ENCODE measurements at places on chromosomes 2 and 18.

DNA sequence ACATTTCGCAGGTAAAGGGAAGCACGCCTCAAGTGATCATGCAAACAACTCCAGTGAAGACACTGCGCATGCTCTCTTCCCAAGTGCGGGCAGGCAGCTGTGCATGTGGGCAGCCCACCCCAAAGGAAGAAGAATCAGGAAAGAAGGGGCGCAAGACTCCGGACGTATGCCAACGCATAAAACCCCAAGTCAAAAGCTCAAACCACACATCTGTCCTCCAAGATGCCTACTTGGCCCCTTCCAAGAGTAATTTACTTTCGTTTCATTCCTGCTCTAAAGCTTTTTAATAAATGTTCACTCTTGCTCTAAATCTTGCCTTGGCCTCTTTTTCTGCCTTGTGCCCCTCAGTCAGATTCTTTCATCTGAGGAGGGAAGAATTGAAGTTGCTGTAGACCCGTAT is 254.9 kb downstream of the PIEZO2 start:
- DNase-seq, result no peak

- DNase-seq, result no peak
Measured at GRCh38 chr2:120660771-120661459, 74.8 kb upstream of the GLI2 start.

GRCh38 chr2:239259173-239259572 is 141.6 kb downstream of the HDAC4 start:
- DNase-seq, result no peak

DNA sequence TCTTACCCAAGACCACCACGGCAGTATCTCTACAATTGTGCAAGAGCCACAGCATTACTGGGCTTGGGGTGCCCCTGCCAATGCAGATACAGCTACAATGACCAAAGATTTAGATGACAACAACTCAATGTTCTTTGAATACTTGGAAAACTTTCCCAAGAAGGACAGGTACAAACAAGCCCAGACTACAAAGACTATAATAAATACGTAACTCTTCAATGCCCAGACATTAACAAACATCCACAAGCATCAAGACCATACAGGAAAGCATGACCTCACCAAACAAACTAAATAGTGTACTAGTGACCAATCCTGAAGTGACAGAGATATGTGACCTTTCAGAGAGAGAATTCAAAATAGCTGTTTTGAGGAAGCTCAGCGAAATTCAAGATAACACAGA is 62.8 kb downstream of the ICA1L start:
- DNase-seq, result no peak

DNA sequence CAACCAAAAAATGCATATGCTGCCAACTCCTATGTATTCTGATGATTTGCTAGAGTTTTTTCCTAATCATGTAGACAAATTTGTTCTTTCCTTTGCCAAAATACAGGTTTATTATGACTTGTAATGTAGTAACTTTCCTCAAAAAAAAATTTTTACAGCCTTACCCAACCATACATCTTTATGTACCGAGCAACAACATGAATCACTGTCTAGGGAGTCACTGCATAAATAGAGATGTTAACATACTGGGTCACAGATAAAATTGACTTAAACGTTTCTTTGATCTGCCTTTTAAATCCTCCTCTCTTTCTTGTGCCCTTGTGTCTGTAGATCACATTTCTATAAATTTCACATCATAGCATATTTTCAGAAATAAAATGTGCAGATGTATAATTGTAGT is 143.6 kb downstream of the MBD2 start:
- no peak for DNase-seq

GRCh38 chr2:28619213-28620196 is 123.6 kb downstream of the PLB1 start:
- no peak for DNase-seq

DNA sequence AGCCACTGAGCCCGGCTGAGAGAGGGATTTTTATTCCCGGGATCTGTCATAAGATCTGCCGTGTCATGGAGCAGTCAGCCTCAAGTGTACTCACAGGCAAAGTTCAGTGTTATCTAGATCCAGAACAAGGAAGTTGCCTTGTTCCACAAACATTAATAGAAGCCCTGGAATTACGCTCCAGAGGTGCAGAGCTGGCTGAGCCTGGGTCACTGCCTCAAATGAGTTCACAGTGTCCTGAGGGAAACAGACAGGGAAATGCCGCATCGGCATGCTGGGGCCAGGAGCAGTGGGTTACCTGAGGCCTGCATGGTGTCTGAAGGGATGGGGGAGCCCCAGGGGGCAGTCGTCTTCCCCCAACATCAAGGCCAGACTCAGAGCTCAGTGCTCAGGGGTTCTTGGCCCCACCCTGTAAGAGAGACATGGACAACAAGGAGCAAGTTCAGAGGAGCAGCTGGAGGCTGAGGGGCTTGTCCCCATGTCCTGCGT is 42.7 kb upstream of the ODC1 start:
- DNase-seq, result no peak

GRCh38 chr2:240663546-240664190 is 19.0 kb downstream of the AQP12B start:
- DNase-seq, result no peak

- no peak for DNase-seq
Measured at GRCh38 chr2:160493227-160494028, at the start of gene RBMS1. RBMS1 (minus strand) TSS chr2:160493807; CDS start chr2:160493363, 444 bp downstream.

DNA sequence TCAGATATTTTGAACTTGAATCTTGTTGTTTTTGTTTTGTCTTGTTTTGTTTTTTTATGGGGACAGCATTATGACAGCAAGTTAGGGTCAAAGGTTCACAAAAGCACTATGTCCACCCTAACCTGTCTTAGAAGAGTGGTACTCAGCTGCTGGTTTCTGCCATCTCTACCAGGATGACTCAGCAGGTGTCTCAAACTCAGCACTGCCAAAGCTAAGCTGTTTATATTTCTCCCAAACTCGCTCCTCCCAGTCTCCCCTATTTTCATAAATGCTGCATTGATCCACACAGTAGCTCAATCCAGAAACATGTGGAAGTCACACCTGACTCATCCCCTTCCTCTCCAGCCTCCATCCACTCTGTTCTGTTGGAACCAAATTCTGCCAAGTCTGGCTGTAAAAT is 134.9 kb downstream of the ZBTB7C start:
- DNase-seq, result no peak

- DNase-seq, result no peak
Measured at GRCh38 chr2:30149976-30150375, 3.2 kb downstream of the YPEL5 start.

DNA sequence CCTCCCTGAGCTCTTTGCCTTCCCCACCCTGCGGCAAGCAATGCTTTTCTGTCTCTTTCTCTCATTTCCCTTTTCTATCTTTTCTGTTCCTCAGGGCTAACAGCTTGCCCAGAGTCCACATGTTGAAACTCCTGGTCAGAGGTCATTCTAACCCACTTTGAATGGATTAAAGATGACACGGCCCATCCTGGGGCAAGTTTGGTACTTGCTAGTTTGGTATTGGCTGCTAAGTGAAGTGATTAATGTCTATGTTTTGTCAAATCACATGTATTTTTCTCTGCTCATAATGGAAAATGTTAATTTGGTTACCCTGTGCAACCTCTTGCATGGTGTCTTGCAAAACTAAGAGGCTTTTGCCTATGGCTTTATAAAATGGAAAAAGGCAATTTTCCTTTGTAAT is 960.2 kb downstream of the CNTNAP5 start:
- no peak for DNase-seq

DNA sequence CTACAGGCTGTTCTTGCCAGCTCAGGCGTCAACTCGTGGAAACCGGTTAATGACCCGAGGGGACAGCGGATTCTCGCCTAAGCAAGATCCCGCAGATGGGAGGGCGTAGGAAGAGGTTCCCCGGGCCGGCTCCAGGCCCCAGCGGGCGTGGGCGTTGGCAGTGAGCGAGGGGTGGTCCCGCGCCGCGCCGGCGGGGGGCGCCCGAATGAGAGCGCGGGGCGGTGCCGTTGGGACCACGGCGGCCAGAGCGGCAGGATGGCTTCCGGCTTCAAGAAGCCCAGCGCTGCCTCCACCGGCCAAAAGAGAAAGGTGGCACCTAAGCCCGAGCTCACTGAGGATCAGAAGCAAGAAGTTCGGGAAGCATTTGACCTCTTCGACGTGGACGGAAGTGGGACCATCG is at the start of gene CETN1:
Gene CETN1 (plus strand): TSS at position 227 of the 400 bp plus-strand sequence. CDS start 29 bp downstream, at position 256.
- DNase-seq, result no peak

DNA sequence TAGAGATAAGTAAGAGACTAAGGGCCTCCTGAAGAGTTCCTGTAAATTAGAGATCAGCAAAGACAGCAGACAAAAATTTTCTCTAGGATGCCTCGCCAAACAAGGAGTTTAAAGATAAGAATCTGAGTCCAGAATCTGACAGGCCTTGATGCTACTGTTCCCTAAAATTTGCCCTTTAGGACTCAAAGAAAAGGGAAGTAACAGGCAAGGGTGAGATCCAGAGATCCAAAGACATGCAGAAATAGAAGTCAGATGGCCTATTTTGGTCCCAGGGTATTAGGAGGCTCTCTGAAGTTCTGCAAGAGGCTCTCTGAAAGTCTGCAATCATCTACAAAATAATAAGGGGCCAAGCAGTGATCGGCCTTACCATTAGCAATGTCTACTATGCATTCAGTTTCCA is 33.0 kb downstream of the GALNT5 start:
- no peak for DNase-seq

DNA sequence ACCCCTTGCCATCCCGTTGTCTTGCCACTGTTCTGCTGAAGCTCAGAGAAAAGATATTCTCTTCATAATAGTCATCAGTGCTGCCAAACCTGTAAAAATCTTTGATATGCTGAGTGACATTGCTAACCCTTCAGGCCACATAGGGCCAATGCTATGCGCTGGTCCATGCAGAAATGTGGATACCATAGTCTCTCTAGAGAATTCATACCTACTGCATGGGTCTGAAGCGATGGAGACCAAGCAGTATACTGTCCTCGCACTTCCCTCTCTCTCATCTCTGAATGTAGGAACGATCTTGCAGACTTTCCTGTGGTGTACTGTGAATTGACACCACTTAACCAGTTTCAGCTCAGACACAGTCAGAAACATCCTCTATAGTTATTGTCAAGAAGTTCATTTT is 17.9 kb upstream of the ANKRD44 start:
- no peak for DNase-seq

DNA sequence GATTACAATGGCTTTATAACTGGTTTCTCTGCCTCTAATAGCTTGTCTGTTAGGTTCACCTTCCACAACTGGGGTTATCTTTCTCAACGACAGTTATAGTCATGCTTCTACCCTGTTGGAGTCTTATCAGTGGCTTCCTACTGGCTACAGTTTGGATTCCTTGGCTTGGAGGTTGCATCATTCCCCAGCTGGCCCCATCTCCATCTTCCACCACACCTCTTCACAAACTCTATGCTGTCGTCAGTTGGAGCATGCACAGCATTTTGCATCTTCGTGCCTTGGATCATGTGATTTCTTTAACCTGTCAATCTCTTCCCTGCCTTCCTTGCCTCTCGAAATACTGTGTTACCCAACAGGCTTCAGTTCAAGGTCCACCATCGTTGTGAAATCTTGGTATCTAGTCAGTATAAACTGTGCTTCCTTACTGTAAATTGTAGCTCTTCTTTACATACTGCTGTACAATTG is 316.3 kb upstream of the CXCR4 start:
- no peak for DNase-seq

GRCh38 chr2:62775367-62775668 is 69.8 kb downstream of the EHBP1 start:
- no peak for DNase-seq

DNA sequence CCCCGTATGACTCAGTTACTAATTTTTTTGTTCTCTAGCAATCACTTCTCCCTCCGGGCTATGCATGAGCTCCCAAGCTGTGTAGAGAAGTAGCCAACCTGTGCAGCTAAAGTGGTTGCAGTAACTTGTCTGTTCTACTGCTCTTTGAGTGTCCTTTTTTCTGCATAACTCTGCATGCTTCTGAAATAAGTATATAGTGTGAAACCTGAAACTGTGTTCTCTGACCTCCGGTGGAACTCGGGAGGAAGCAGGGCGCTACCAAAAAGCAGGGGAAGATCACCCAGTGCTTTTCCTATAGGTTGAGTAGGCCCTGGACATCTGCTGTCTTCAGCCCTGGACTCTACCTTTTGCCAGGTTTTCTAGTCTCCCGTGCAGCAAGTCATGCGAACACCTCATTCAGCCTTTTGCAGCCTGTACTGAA is 47.8 kb downstream of the PHLPP1 start:
- no peak for DNase-seq

- DNase-seq, result no peak
Measured at GRCh38 chr2:8133363-8133762, 548.5 kb upstream of the ID2 start.

DNA sequence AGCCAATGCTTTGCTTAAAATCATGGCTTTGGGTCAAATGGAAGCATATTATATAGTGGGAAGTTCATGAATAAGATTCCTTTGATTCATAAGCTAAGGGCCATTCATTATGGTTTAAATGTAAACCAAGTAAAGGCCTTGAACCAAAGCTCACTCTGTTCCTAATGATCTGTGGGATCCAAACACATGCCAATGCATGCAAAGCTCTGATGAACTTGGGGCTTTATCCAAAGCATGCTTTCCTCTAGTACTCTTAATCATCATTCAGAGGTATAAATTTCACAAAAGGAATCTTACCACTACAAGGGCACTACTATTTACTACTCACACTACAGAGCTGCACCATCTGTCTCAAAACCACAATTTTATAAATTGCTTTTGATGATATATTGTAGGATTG is 102.8 kb upstream of the RBMS1 start:
- no peak for DNase-seq

- DNase-seq, result no peak
Measured at GRCh38 chr18:70463085-70463484, 174.2 kb downstream of the SOCS6 start.

DNA sequence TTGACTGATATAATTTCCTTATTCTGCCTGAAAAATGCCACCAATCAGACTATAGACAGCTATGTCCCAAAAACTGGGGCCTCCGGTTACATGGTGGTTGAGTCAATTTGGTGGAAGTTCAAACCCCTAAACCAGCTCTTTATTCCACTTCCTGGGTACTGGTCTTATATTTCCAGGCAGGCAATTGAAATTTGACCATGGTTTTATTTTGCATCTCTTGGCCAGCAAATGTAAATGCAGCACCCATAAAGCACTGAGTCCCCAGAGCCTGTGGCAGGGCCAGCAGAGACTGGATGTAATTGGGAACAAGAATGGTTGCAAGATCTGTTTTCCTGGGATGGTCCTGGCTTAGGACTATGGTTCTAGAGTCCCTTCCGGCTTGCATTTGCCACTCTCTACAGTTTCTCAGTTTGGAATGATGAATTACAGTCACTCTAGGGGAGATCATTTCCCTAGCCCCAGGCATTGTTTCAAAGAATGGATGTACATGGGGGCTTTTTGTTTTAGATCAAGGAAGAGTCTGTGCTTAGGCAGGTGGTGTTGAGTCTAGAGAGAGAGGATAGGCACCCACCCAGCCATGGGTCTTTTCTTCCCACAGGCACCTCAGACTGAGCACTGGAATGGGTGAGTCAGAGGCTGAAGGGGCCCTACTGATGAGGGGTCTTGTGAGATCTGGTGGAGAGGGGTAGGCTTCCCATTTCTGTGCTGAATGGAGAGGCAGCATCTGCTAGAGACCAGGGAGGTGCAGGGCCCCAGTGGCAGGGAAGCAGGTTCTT is 108.4 kb upstream of the CDC42EP3 start:
- DNase-seq, result no peak

- no peak for DNase-seq
Measured at GRCh38 chr2:127558911-127559310, 23.4 kb downstream of the MYO7B start.

Data from activated T-helper 1 cell treated with anti-CD3 and anti-CD28 coated beads, Interleukin-2, amount 50 U/mL, for 16 hours (primary cell).